ENCODE measurements at places on chromosomes 12 and 14. TPM values are rescaled to one million over a fixed set of nuclear protein-coding genes. Genes with fewer than 3 reads are reported as not detected.
A peak's percentile ranks its signal among the peaks of the same experiment; 100 is the strongest.

The OR8S1 gene
- not detected for polyA plus RNA-seq

The SALL2 gene
- 10.2 TPM for polyA plus RNA-seq

The KCNA5 gene
- 0.79 TPM for polyA plus RNA-seq

GRCh38 chr12:69008520-69008919 lies 75.5 kb upstream of the CPM start:
- H3K4me3 ChIP-seq: no peak overlapping the region
- H3K27me3 ChIP-seq: no peaks in the 10 kb centered on the region
- peaks cover 10% of the 10 kb centered on the region for H3K4me1 ChIP-seq
- H3K27ac ChIP-seq: no peak overlapping the region
- DNase-seq: no peak

DNA sequence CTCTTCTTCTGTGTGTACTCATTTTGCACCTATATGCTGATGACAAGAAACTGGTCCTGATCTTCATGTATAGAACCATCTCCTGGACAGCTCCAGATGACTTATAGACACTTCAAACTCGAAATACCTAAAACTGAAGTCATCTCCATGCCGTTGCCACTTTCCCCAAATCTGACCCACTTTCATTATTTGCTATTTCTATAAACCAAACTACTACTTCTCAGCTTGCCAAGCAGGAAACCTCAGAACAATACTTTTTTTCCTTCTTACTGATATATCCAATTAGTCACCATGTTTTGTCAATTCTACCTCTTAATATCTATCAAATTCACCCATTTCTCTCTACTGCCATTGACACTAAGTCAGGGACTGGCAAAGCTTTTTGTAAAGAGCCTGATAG lies 14.8 kb downstream of the SGPP1 start:
- no peak overlapping the region for H3K4me3 ChIP-seq
- H3K4me1 ChIP-seq: no peaks in the 10 kb centered on the region
- H3K36me3 ChIP-seq: peaks cover 3% of the 10 kb centered on the region
- no peaks in the 10 kb centered on the region for H3K27me3 ChIP-seq

- no peaks in the 10 kb centered on the region for H3K27me3 ChIP-seq
- peak overlapping the region; percentile 4 for H3K4me3 ChIP-seq
- no peak overlapping the region for H3K27ac ChIP-seq
- peak; percentile 79 for DNase-seq
- no peaks in the 10 kb centered on the region for H3K36me3 ChIP-seq
- H3K4me1 ChIP-seq: peaks cover 5% of the 10 kb centered on the region
These were observed 23.6 kb downstream of the HSP90AA1 start for GRCh38 chr14:102063109-102063807.

DNA sequence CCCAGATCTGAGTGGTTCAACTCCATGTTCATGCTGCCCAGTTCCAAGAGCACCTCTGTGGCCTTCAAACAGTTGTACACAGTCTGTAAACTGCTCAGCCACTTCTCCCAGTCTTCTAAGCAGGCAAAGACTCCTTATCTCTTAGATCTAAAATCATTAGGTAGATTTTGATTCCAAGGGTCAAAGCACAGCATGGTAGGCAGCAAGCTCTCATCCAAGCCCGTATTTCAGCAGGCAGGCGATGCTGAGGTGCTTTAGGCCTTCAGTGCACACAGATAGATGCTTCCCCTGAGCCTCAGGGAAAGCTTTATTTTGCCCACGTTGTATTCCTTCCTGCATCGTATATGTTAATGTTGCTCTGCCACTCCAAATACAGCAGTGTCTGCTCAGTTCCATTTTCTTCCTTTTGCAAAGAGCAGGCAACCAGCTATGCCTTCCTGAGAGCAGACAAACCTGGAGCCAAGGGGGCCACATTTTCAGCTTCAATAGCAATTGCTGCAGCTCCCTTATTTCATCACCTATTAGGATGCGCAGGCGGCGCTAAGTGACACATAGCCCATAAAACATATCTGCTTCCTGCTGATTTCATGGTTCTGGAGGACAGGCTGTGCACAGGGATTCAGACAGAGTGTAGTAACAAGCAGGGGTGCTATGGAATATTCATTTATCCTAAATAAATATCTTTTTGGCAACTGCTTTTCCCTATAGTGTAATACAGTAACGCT lies 67.5 kb downstream of the ETV6 start:
- peak; percentile 57 for DNase-seq
- peak overlapping the region; percentile 69 for H3K27ac ChIP-seq
- H3K27me3 ChIP-seq: no peaks in the 10 kb centered on the region
- no peak overlapping the region for H3K4me3 ChIP-seq
- H3K36me3 ChIP-seq: no peaks in the 10 kb centered on the region

GRCh38 chr12:100995201-100995600 lies 200.6 kb downstream of the ANO4 start:
- H3K36me3 ChIP-seq: no peaks in the 10 kb centered on the region
- no peaks in the 10 kb centered on the region for H3K27me3 ChIP-seq
- no peak for DNase-seq
- H3K4me3 ChIP-seq: no peak overlapping the region
- H3K4me1 ChIP-seq: no peaks in the 10 kb centered on the region

DNA sequence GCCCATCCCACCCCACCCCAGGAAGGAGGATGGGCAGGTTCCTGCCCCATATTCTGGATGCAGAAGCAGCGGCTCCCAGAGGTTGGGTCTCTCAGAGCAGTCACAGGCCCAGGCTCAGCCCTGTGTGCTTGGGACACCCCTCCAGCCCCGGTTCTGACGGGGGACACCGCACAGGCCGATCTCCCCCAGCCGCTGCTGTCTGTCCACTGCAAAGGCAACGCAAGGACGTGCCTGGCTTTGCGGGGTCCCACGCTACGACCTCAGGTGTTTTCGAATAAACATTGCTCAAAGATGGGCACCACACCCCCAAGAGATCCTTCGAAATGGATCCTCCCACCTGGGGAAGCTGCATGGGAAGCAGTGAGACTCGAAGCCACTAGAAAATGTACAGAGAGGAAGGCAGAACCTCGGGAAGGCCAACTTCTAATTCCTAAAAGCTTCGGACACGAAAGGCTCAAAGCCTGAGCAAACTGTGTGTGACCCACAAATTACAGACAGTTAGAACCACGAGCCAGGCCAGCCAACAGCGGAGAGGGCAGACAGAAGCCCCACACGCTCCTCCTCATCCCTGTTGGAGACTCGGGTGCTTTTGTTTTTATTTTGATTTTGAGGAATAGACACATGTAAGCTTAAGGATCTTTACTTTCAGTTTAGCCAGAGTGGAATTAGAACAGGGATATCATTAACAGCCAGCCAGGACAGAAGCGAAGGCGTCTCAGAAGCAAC lies 10.8 kb downstream of the C14orf180 start:
- H3K4me1 ChIP-seq: peaks cover 3% of the 10 kb centered on the region
- no peak overlapping the region for H3K4me3 ChIP-seq
- DNase-seq: no peak
- H3K27me3 ChIP-seq: no peaks in the 10 kb centered on the region
- H3K36me3 ChIP-seq: no peaks in the 10 kb centered on the region

DNA sequence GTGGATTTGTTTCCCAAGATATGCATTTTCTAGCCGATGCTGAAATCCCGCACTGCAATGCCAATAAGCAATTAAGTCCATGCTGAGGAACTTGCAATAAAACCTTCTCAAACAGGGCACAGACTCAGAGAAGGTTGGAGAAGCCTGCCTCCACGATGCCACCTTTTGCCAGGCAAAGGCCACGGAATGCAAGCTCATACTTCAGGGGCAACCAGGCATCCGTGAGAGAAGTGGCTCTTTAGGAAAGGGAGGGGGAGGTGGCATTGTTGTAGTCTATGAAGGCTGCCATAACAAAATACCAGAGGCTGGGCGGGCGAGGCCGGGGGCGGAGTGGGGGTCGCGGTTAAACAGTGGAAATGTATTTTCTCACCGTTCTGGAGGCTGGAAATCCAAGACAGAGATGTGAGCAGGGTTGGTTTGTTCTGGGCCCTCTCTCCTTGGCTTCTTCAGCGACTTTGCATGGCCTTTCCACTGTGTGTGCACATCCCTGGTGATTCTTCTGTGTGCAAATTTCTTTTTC lies 689.5 kb downstream of the VRK1 start:
- H3K27me3 ChIP-seq: no peaks in the 10 kb centered on the region
- H3K4me1 ChIP-seq: no peaks in the 10 kb centered on the region
- no peak overlapping the region for H3K4me3 ChIP-seq
- no peaks in the 10 kb centered on the region for H3K36me3 ChIP-seq
- DNase-seq: no peak
- no peak overlapping the region for H3K27ac ChIP-seq

All from large intestine (tissue), 12 donors.